ENCODE measurements at places on chromosomes 5 and 9.

DNA sequence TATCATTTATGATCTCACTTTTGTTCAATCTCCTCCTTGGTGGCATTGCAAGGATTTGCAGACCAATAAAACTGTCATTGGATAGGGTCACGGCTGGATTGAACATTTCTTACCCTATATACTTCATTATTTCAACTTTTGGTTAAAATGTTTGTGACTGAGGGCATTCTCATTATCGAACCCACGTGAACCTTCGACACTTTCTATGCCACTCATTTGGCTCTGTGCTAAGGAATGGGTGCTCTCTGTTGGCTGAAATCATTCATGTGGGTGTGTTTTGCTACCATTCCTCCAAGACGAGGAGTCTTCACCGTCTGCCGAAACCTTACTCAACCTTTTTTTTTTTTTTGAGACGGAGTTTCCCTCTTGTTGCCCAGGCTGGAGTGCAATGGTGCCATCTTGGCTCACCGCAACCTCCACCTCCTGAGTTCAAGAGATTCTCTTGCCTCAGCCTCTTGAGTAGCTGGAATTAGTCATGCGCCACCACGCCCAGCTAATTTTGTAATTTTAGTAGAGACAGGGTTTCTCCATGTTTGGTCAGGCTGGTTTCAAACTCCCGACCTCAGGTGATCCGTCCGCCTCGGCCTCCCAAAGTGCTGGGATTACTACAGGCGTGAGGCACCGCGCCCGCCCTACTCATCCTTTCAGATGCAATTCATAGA is 62.5 kb downstream of the CSNK1A1 start:
- DNase-seq = no peak

- no peak for DNase-seq
Measured at GRCh38 chr9:85142968-85143367, 473.4 kb downstream of the NTRK2 start.

DNA sequence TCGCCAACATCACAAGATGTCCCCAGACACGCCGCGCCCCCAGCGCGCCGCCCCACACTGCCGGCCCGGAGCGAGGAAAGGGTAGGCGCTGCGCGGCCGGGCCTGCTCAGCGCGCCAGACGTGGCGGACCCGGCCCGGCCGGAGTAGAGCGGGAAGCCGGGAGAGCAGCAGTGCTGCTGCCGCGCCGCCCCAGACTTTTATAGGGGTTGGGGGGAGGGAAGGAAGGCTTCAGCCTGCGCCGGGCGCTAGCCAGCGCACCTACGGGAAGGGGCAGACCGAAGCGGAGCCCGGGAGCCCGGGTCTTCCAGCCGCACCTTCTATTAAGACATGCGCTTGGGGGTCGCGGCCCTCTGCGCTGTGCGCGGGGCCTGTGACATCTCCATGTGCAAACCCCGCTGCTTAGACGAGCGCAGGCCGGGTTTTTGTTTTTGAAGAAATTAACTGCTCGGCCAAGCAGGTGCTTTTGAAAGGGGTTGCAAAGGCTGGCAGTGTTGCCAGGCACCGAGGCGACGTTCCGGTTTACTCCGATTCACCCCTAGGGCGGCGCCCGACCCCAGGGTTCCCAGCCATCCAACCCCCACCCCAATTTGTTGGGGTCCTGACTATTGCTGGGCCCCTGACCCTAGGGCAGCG is 353 bp upstream of the PAX5 start:
- no peak for DNase-seq

DNA sequence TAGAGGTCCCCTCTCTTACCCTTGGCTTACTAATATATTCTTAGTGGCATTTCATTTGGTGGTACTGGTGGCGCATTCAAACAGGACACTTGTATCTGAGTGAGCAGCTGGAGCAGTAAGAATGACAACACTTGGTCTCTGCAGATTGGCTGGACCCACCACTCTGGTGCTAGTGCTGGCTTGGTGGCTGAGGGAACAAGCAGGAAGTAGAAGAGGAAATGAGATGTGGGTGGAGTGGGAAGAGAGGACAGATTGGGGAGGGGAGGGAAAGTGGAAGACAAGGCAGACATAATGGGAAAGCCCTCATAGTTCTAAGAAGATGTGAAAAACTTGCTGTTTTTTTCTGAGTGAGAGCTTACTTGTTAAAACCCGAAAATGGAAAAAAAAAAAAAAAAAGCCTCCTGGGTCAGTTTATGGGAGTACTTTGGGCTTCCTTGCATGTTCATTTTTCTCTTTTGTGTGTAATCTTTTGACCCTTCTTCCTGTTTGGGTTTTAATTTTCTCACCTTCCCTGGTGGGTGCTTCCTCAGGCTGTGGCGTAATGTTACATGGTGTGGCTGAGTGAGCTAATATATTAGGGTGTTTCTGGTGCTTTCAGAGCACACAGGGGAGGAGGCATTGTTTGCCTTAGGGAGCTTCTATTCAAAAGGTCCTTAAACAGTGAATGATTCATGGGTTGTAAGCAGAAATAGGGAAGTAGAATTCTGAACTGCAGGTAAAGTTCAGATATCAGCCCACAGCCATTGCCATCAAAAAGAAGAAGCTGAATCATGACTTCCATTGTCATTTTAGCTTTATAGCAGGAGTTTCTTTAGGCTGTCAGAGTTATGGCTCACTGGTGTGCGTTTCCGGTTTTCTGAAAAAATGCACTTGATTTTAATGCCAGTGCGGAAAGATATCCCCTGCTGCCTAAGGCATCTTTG is 52.3 kb downstream of the TLE4 start:
- no peak for DNase-seq

- DNase-seq = no peak
Measured at GRCh38 chr9:117414220-117414905, 494 bp downstream of the ASTN2 start.

- DNase-seq = no peak
Measured at GRCh38 chr5:140801494-140801841, 611 bp downstream of the PCDHA3 start.

- no peak for DNase-seq
Measured at GRCh38 chr9:114169029-114169951, 14.0 kb downstream of the COL27A1 start.

DNA sequence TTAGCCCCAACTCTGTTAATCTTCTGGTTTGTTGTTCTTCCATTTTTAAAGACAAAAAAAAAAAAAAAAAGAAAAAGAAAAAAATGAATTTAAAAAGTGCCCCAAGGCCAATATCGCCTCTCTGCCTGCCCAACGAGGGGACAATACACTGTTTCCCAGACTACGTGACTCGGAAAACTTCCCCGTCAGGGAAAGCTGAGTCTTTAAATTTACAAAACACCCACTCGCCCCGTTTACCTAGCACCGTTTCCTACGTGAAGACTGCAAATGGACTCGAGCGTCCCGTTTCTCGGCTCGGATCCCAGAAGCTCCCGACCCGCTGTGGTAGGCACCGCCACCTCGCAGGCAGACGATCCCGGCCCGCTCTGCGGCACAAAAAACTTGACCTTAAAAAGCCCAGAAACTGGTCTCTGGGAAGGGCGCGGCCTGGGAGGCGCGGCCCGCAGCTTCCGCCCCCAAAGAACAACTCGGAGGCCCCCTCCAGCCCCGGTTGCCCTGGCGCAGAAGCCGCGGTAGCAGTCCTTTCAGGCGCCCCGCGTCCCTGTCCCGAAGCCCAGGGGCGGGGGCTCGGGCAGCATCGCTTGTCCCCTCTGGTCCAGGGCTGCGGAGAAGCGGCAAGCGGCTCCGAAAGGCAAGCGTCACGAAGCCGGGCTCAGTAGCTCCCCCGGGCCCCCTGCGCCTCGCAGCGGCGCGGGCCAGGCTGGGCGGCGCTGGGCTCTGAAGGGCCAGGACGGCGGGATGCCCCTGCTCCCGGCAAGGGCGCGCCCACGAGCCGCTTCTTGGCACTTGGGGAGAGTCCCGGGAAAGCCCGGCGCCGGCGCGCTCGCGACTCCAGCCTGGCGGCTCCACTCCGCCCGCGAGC is at the start of gene GCNT4:
TSS of gene GCNT4 (minus strand) at position 367 of the 862 bp plus-strand sequence. CDS start 22,521 bp downstream, outside the sequence.
- DNase-seq = no peak

Data from NCI-H187 (cell line).